ENCODE measurements at places on chromosomes 2 and 18.

GRCh38 chr2:102391565-102391964, 31.4 kb upstream of the IL18RAP start:
- no peak for DNase-seq

DNA sequence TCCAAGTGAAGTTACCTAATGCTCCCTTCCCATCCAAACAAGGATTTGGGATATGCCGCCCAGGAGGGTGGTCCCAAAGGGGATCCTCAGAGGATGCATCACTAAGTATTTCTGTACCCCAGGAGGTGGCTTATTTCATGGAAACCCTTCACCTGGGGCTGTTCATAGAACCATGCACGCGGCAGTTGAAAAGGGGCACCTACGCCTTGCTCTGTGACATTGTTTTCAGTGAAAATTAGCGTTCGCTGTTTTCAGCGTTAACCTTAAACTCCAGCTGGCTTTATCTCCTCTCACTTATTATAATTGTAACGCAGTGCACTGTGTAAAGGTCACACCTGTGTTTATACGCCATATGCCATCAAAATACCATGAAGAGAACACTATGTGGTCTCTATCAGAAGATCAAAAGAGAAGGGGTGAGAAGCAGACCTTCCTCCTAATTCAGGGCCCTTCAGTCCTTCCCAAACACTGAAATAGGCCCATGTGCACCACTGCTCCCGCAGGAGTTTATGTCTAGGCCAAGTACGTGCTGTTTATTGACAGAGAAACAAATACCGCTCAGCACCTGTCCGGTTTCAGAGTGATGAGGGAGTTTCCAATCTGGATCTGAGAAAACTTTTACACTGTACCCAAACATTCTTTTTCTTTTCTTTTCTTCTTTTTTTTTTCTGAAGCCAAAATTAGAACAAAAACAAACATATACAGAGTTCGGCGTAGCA, 162.1 kb downstream of the BCL2 start:
- DNase-seq = peak; percentile 29

DNA sequence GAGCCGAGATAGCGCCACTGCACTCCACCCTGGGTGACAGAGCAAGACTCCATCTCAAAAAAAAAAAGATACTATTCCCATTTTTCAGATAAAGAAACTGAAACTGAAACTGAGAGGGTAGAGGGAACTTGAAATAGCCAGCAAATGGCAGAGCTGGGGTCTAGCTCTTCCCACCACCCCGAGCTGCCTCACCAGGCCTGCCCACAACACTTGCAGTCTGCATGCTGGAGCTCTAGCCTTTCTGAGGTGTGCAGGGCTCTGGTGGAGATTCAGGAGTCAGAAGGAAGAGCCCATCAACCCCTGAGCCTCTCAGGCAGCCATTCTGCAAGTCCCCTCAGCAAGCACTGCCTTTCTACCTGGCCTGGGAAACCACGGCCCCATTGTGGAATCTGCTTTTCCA, 14.3 kb downstream of the EDAR start:
- DNase-seq = no peak

GRCh38 chr2:191974676-191975075, 127.8 kb upstream of the CAVIN2 start:
- no peak for DNase-seq

DNA sequence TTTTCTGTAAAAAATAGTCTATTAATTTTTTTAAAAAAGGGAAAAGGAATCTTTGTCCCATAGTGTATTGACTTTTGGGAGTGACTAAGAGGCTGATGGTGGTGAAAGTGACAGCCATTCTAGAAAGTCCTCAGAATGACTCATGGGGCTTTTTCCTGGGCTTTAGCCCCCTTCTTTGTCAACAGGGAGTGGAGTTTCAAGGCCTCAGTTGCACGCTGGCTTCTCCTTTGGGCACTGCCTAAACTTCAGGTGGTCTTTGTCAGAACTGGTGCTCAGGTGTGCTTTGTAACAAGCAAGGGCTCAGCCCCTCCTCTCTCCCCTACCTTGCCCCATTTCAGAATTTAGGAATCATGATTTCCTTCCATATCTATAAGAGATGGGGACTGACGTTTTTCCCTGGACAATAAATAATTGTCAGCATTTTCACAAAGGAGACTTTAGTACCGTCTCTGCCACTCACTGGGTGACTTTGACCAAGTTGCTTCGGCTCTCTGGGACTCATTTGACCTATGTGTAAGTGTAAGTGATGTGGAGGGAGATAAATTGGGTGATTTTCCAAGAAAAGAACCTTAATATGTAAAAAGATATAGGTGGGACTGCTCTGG, 61.2 kb upstream of the IGFBP2 start:
- DNase-seq = no peak

- DNase-seq = no peak
These were observed 35.2 kb downstream of the MOGAT1 start for GRCh38 chr2:222706616-222707015.

- DNase-seq = no peak
These were observed 14.8 kb downstream of the ERBB4 start for GRCh38 chr2:212523756-212524155.

DNA sequence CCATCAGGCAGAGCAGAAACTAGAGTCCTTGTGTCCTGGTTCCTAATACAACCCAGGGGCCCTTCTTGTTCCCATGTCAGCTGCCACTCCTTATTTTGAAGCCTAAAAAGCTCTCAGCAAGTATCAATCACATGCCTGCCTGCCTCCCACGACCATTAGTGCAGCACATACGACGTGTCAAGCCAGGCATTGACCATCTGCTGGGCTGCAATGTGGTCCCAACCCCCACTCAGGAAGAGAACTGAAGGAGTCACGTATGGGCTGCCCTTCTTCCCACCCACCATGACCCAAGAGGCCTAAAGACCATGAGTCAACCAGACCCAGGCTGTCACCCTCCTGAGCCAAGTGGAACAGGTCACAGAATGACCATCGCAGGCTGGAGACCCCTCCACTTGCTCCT, 98.8 kb downstream of the KLHL29 start:
- DNase-seq = no peak

All from NCI-H1092 treated with DMSO at 0.1 percent for 48 hours (cell line).